A172 (cell line): ENCODE measurements at places on chromosomes 7 and 10. TPM values are rescaled to one million over a fixed set of nuclear protein-coding genes. Genes with fewer than 3 reads are reported as not detected.

DNA sequence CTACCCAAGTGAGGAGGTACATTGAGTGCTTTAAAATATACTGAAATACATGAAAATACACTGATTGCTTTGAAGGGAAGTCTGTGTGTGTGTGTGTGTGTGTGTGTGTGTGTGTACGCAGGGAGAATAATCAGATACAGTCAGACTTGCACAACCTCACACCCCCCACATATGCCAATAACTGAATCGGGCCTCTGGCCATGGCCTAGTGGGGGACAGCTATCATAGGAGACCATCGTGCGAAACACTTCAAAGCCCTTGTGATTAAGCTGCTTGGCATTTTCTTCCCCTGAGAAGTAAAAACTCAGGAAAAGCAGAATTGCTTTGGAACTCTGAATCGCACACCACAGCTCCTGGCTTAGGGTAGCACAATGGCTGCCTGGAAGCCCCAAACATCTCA is 135.1 kb downstream of the C10orf105 start:
- no peak for DNase-seq

DNA sequence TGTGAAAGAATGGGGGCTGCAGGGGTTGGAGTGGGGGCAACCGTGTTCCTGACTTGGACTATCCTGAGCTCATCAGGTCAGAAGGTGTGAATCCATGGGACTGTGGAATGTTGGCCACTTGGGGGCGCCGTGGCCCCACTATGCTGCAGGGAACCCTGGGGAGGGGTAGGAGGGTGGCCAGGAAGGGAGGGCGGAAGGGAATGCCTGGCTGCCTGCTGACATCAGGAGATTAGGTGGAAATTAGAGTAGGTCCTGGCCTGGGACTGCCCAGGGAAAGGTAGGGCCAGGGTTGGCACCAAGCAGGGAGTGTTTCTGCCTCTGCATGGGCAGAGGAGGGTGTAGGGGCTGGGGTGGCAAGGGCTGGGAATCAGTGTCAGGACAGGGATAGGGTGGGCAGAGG is 65.8 kb upstream of the PRSS58 start:
- DNase-seq, result peak; percentile 27

GRCh38 chr7:7577888-7578287 is 11.2 kb downstream of the MIOS start:
- DNase-seq, result no peak

DNA sequence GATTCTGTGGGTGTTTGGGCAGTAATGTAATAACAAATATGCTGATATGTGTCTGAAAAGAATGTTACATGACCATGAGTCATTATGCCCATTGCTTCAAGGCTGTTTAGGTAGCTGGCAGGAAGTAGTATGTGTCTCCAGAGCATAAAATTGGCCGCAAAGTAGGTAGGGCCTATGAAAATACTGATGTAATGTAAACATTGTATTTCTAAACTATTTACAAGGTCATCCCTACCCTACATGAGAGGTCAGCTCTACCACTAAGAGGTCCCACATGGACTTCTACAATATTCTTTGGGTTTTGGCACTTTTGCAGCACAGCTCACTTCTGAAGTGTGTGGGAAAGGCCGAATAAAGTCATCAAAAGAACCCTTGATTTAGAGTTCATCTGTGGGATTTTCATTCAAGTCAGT is 301.9 kb downstream of the AHR start:
- DNase-seq, result peak; percentile 98

Gene VENTX
- not detected in 2 replicates for total RNA-seq

GRCh38 chr7:114703677-114704076 is 218.2 kb upstream of the MDFIC start:
- peak; percentile 74 for DNase-seq

Gene PRR15
- total RNA-seq, result 0.41 TPM in 1 of 2 replicates, not detected in the other

GRCh38 chr7:85997515-85997914 is 646.2 kb upstream of the GRM3 start:
- no peak for DNase-seq

- no peak for DNase-seq
These were observed 954.3 kb upstream of the MBL2 start for GRCh38 chr10:53726921-53727320.

GRCh38 chr7:2521952-2522591 is 2.5 kb downstream of the LFNG start:
- DNase-seq, result peak; percentile 81

Gene FGL2
- 0.09 TPM in 1 of 2 replicates, not detected in the other for total RNA-seq

- DNase-seq, result no peak
These were observed 398.8 kb upstream of the NFE2L3 start for GRCh38 chr7:25752967-25753791.

DNA sequence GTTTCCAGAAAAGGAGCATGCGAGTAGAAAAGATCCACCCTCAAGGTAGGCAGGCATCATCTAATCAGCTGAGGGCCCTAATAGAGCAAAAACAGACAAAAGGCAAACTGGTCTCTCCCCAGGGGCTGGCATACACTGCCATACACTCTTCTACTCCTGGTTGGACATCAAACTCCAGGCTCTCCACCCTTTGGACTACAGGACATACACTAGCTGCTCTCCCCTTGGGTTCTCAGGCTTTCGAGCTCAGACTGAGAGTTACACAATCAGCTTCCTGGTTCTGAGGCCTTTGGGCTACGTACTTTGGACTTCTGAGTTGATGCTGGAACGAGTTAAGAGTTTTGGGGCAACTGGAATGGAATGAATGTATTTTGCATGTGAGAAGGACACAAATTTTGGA is 50.9 kb upstream of the TM9SF3 start:
- DNase-seq, result no peak

GRCh38 chr7:137985897-137986251 is 16.0 kb downstream of the CREB3L2 start:
- DNase-seq, result no peak
